NCI-H748 treated with DMSO at 0.1 percent for 48 hours (cell line): ENCODE measurements at places on chromosomes 2 and 18.
A peak's percentile ranks its signal among the peaks of the same experiment; 100 is the strongest.

- DNase-seq: no peak
Measured at GRCh38 chr2:6325616-6326015, 540.1 kb downstream of the CMPK2 start.

- no peak for DNase-seq
Measured at GRCh38 chr18:53991202-53991601, 233.3 kb downstream of the MBD2 start.

- DNase-seq: peak; percentile 31
Measured at GRCh38 chr18:44826418-44827259, 146.0 kb downstream of the SETBP1 start.

DNA sequence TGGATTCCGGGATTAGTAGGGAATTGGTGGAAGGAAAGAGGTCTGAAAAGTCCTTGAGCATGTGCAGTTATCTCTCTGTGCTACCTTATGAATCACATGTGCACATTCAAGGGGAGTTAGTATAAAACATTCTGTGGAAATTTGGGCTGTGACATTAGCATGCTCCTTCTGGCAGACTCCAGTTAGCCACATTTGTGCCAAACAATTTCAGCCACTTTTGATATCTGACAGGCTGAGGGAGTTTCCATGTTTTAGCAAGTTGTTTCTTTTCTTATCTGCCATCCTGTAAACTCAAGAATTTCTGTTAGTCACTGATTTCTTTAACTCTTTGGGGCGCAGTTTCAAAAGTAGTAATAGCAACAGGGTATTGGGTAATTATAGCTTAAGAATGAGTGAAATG, 28.3 kb upstream of the GYPC start:
- DNase-seq: no peak

GRCh38 chr2:54207666-54208195, 48.3 kb downstream of the TSPYL6 start:
- DNase-seq: no peak

DNA sequence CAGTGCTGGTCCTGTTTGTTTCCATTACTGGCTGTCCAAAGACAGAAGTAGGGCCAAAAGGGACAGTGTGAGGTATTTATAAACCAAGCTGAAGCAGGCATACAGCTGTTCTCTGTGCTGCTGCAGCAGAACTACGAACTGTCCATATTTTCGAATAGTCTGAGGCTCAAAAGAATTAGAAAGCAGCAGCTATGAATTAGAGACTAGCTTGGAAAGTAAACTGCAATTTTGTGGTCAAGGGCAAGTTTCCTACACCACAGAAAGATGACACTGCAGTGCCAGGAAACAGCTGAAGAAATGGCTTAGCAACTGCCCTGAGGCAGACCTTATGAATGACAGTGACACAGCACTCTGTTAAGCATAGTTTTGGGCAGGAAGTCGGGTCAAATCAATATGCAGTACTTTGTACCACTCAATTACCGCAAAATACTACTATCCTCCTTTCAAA, 125.3 kb downstream of the TMEM131 start:
- DNase-seq: no peak

- DNase-seq: no peak
Measured at GRCh38 chr2:174764280-174765255, at the start of gene CHRNA1. Gene CHRNA1, minus strand, starts transcription at chr2:174764472. Its CDS starts 78 bp downstream, at chr2:174764394.

GRCh38 chr2:85327160-85327821, 498 bp downstream of the TGOLN2 start:
- DNase-seq: no peak

GRCh38 chr2:223086370-223086981, 34.5 kb downstream of the KCNE4 start:
- DNase-seq: no peak

DNA sequence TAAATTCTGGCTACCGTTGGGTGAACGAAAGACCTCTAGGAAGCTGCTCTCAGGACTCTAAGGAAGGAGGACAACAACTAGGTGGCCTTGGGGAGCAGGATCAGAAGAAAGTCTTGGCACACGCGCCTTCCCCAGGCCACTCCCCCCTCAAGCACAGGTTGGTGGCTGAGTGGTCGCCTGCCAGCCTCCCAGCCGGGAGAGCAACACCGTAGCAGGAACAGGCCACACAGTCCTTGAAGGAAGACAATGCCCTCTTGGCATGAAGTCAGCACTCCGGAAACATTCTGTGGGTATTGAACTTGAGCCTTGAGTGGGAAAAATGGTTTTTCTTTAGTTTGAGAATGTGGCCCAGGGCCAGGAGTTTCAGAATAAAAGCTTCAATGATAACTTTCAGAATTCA, 87.4 kb upstream of the AGAP1 start:
- DNase-seq: no peak
